Panc1 (cell line): ENCODE measurements at places on chromosomes 4 and X. TPM values are rescaled to one million over a fixed set of nuclear protein-coding genes. Genes with fewer than 3 reads are reported as not detected.

The MCTS1 gene
- 110 TPM for total RNA-seq

- DNase-seq: no peak
Measured at GRCh38 chr4:148159793-148160192, 282.4 kb downstream of the NR3C2 start.

DNA sequence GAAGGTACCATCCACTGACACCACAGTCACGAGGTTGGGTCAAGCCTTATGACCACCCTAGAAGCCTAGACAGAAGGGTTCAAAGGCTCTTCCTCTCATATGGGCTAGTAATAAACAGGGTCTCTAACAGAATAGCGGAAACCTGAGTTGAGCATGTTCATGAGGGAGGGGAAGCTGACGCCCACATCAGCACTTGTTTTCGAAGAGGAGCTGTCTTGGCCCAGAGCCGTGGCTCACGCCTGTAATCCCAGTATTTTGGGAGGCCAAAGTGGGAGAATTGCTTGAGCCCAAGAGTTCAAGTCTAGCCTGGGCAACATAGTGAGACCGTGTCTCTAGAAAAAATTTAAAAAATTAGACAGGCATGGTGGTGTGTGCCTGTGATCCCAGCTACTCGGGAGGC lies 21.5 kb upstream of the TMSB4X start:
- DNase-seq: no peak

The SCRG1 gene
- not detected for total RNA-seq

DNA sequence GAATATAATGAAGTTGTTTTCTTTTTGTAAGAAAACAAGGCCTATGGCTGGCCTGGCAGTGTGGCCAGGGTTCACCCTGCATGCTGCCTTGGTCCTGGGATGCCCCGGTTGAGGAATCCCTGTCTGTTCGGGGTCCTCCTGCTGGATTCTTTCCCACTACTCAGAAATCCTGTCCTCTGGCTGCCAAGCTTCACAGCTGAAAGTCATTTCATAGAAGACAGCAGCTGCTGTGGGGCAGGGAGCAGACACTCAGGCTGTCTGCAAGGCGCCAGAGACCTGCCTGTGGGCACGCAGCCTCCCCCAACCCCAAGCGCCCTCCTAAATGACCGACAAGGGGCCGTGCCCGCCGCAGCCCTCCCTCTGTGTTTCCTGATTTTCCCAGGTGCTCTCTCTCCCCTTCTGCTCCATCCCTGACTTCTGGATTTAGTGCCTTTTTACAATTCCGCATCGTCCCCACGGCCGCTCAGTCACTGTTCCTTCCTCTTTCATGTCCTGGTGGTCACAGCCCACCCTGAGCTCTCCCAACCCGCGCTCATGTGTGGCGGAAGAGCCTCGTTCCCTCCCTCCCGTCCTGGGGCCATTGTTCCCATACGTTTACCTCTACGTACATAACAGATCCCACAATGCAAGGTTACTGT lies 27.5 kb downstream of the ZFYVE28 start:
- no peak for DNase-seq

DNA sequence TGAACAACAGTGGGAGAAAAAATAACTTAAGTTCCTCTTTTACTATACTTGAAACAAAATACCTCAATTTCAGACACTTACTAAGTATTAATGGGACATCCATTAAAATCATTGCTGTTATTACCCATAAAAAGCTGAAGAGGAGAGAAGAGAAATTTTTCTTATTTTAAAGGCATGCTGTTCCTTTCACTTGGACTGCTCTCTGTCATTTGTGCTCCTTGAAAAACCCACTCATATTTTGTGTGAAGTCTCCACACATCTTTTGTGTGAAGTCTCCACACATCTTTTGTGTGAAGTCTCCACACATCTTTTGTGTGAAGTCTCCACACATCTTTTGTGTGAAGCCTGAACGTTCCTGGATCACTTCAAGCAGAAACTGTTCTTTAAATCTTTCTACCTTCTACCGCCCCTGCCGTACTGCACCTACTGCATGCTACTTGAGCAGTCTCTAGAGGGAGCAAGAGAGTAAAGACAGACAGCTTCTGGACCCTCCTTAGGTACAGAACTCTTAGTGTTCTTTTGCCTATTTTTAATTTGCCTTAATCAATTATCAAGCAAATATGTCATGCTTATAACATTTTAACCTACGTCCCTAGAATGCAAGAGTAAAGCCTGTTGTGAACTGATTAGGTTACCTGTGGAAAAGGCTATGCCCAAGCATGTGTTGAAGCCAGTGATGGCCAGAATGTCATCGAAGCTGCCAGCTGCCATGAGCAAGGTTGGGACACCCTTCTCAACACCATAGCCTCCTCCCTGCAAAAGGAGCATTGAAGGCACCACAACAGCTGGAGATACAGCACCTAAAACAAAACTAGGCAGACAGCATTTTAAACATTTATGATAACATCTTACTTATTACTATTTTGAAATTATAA lies 27.1 kb upstream of the SLC9B1 start:
- peak; percentile 20 for DNase-seq

The TGIF2LX gene
- total RNA-seq: not detected

The TCEAL6 gene
- not detected for total RNA-seq

The RTL5 gene
- total RNA-seq: 11.0 TPM

The UGT2B17 gene
- not detected for total RNA-seq

The CXCL5 gene
- 0.10 TPM for total RNA-seq
